ENCODE measurements at places on chromosomes 16 and 17.

DNA sequence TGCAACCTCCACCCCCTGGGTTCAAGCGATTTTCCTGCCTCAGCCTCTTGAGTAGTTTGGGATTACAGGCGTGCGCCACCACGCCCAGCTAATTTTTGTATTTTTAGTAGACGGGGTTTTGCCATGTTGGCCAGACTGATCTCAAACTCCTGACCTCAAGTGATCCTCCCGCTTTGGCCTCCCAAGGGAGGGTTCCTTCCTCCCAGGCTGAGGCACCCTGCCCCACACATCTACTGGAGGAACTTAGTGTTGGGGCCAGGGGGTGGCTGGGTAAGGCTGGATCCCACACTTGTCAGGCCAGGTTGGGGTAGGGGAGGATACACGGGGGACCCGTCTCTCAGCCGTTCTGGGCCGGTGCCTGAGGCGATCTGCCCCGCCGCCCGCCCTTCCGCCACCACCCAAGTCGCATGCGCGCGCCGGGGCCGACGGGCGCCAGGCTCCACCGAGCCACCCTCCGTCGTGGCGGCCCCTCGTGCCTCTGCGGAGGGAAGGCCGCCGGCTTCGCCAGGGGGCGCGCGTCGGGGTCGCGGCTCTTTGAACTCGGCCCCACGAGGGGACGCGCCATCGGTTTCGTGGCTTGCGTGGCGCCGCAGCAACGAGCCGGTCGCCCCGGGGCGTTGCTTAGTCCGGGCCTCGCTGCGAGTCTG lies 15.9 kb downstream of the GRB7 start:
- peak; percentile 67 for DNase-seq

GRCh38 chr16:13021996-13022395 lies 120.6 kb downstream of the SHISA9 start:
- DNase-seq = no peak

GRCh38 chr16:57341441-57342303 lies 16.9 kb upstream of the CCL22 start:
- DNase-seq = peak; percentile 57

DNA sequence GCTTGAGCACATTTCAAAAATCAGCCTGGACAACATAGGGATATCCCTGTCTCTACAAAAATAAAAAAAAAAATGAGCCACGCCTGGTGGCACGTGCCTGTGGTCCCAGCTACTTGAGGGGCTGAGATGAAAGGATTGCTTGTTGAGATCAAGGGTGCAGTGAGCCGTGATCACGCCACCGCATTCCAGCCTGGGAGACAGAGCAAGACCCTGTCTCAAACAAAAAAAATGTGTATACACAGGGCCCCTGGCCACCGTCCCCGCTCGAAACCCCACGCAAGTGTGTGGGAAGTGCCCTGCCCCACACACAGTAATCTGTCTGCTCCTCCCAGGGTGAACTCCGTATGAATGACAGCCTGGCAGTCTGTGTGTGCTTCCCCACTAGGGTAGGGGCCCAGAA lies 93.0 kb upstream of the RPL38 start:
- DNase-seq = no peak

Data from left hindlimb (tissue), 1 donor.